NCI-H460 (cell line): ENCODE measurements at places on chromosomes 13 and 19.

- peak; percentile 71 for DNase-seq
These were observed 4.7 kb upstream of the IRS2 start for GRCh38 chr13:109790942-109791605.

GRCh38 chr19:19546751-19547162 lies 8.7 kb downstream of the CILP2 start:
- no peak for DNase-seq

DNA sequence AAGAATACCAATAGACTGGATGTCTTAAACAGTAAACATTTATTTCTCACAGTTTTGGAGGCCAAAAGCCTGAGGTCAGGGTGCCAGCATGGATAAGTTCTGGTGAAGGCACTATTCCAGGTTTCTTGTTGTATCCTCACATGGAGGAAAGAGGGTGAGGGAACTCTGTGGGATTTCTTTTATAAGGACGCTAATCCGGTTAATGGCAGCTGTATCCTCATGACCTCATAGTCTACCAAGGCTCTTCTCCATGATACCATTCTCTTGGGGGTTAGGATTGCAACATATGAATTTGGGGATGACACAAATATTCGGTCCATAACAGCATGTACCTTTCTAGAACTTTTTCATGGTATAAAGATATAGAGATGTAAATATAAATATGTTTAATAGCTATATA lies 412.0 kb downstream of the LMO7 start:
- DNase-seq, result no peak

- DNase-seq, result no peak
These were observed 15.1 kb upstream of the TRPC4 start for GRCh38 chr13:37884674-37885073.

GRCh38 chr19:4473763-4474513 lies 1.8 kb downstream of the HDGFL2 start:
- no peak for DNase-seq
